ENCODE measurements at places on chromosomes 2 and 18. TPM values are rescaled to one million over a fixed set of nuclear protein-coding genes. Genes with fewer than 3 reads are reported as not detected.

- H3K27ac ChIP-seq = no peak overlapping the region
- no peaks in the 10 kb centered on the region for H3K4me1 ChIP-seq
- no peak for DNase-seq
- no peak overlapping the region for H3K4me3 ChIP-seq
Measured at GRCh38 chr2:174704061-174704460, 60.2 kb downstream of the CHRNA1 start.

DNA sequence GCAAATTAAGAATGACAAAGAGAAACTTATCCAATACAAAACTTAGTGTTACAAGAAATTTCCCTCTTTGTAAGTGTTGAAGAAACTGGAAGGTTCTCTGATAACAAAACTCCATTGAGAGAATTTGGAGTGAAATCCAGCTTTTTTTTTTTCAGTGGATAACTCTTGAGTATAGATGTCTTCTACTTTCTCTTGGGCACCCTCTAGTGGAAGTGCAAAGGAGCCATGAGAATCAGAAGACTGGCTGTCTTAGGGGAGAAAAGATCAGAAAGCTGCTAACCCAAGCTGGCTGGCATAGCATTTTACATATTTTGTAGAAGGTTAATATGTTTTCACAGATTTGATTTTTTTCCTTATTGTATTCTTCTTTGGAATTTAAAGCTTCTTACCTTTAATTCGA is 138.8 kb upstream of the SATB2 start:
- H3K36me3 ChIP-seq = no peaks in the 10 kb centered on the region
- no peak overlapping the region for H3K4me3 ChIP-seq
- no peak overlapping the region for H3K27ac ChIP-seq

DNA sequence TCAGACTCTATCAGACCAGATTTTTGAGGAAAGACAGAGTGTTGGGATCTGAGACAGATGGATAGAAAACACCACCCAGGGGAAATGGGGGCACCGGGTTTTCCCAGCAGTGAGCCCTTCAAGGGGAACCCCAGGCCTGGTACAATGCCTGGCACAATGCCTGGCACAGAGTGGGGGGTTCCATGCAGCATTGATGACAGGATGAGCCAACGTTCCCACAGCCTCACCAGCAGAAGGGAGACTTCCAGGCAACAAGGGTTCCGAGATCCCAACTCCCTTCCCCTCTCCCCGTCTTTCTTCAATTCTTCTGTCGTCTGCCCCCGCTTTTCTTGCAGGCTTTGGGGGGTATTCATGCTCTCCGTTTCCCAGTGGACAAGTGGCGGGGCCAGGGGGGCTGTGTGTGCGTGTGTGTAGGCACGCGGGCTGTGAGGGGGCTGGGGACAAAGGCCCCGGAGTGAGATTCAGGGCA is 132.1 kb upstream of the HAAO start:
- no peak for DNase-seq
- no peak overlapping the region for H3K4me3 ChIP-seq
- peaks cover 90% of the 10 kb centered on the region for H3K4me1 ChIP-seq
- H3K27me3 ChIP-seq = no peaks in the 10 kb centered on the region
- H3K27ac ChIP-seq = peak overlapping the region; percentile 96
- no peaks in the 10 kb centered on the region for H3K36me3 ChIP-seq

DNA sequence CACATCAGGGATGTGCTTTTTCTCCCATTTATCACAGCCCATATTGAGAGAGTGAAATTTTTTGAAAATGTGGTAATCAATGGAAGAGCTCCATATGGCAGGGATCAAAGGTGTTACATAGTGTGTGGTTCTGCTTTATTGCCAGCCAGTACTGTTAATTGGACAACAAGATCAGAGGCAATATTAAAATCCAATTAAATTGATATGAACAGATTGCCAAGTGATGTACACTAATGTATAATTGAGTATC is 338.9 kb downstream of the BCL11A start:
- H3K4me3 ChIP-seq = no peak overlapping the region
- H3K4me1 ChIP-seq = peaks cover 3% of the 10 kb centered on the region
- no peak overlapping the region for H3K27ac ChIP-seq
- H3K27me3 ChIP-seq = peaks cover 5% of the 10 kb centered on the region
- DNase-seq = no peak
- no peaks in the 10 kb centered on the region for H3K36me3 ChIP-seq

Gene EMILIN2
- polyA plus RNA-seq = 30.2 TPM

Gene ACADL
- 6.7 TPM for polyA plus RNA-seq

DNA sequence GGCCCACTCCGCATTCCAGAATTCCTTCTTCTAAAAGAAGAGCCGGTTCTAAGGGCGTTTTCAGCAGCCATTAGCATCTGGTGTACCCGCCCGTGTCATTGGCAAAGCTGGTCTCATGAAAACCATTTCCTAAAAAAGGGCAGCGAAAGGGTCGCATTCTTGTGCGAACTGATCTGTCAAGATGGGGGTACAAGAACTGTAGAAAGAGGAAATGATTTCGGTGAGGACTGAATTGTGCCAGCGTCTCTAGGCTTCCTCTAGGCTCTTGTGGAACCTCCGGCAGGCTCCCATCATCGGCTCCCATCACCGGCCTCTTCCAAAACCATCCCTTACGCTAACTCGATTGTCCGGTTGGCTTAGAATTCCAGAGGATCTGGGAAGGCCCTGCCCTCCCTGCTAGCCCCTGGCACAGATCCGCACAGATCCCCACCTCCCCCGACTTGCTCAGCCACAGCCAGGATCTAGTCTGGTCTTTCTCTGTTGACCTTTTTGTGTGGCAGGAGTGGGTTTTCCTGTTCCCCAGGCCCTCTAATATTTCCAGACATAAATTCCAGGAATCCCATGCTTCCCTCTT is 1.3 kb downstream of the RAB31 start:
- peaks cover 33% of the 10 kb centered on the region for H3K4me1 ChIP-seq
- peak overlapping the region; percentile 78 for H3K27ac ChIP-seq
- peak overlapping the region; percentile 72 for H3K4me3 ChIP-seq
- DNase-seq = peak; percentile 59
- peaks cover 15% of the 10 kb centered on the region for H3K27me3 ChIP-seq

DNA sequence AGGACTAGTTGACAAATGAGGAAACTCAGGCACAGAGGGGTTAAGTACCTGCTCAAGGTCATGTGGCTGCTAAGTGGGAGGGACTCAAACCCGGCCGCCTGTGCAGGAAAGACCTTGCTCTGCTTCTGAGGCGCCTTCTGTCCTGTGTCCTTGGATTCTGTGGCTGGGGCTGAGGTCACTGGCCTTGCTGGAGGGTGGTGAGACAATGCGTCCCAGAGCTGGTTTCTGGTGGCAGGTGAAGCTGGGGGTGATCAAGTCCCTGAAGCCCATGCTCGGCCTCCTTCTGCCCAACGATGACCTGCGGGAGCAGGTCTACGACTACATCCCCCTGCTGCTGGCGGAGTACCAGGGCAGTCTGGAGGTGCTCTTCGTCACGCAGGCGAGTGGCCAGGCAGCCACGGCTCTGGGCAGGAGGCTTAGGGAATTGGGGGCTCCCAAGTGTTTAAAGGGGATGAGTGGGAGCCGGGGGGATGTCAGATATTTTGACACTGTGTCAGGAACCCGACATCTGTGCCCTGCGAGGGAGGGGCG is 16.1 kb downstream of the MROH2A start:
- no peak overlapping the region for H3K4me3 ChIP-seq
- H3K27me3 ChIP-seq = no peaks in the 10 kb centered on the region
- H3K4me1 ChIP-seq = no peaks in the 10 kb centered on the region
- H3K27ac ChIP-seq = no peak overlapping the region
- DNase-seq = no peak
- no peaks in the 10 kb centered on the region for H3K36me3 ChIP-seq

Gene STPG4
- polyA plus RNA-seq = not detected

- DNase-seq = peak; percentile 97
- peak overlapping the region; percentile 76 for H3K27ac ChIP-seq
- no peaks in the 10 kb centered on the region for H3K27me3 ChIP-seq
- peaks cover 17% of the 10 kb centered on the region for H3K4me1 ChIP-seq
Measured at GRCh38 chr2:70104231-70105111, 17.2 kb downstream of the PCBP1 start.

- H3K4me3 ChIP-seq = no peak overlapping the region
- no peak for DNase-seq
- H3K36me3 ChIP-seq = peaks cover 26% of the 10 kb centered on the region
- H3K4me1 ChIP-seq = peaks cover 59% of the 10 kb centered on the region
- H3K27ac ChIP-seq = no peak overlapping the region
Measured at GRCh38 chr2:126664639-126665038, 8.7 kb downstream of the GYPC start.

Gene GBX2
- polyA plus RNA-seq = not detected

GRCh38 chr2:219570924-219571310 is 422 bp downstream of the OBSL1 start:
- DNase-seq = peak; percentile 55
- peaks cover 32% of the 10 kb centered on the region for H3K4me1 ChIP-seq

Gene PSMA8
- polyA plus RNA-seq = not detected

DNA sequence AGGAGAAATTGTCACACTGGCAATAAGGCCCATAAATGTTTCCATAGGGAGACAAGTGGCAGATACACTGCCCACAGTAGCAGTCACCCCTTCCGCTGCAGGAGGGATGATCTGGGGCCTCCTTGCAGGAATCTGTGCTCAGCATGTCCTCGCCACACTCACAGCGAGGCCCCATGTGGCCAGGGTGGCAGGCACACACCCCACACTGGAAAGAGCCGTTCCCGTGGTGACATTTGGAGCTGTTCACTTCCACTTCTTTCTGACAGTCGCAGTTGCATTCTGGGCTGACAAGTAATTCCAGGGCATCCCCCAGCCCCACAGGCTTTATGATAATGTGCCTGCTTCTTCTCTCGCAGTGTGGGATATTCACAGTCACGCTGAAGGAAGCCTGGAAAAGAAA is 62.6 kb downstream of the ITGB6 start:
- no peak overlapping the region for H3K27ac ChIP-seq
- H3K27me3 ChIP-seq = no peaks in the 10 kb centered on the region
- peaks cover 6% of the 10 kb centered on the region for H3K36me3 ChIP-seq
- H3K4me3 ChIP-seq = no peak overlapping the region
- DNase-seq = no peak

DNA sequence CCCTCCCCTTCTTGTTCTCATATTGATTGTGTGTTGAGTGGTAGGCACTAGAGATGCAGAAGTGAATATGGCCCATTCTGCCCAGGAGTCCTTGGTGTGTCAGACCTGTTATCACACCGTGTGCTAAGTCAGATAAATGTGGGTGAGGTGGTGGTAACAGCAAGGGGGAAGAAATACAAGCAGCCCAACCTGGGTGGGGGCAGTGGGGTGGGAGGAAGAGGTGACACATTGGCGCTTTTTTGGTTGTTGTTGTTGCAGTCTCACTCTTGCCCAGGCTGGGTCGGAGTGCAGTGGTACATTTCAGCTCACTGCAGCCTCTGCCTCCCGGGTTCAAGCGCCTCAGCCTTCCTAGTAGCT is 12.8 kb downstream of the B3GNT2 start:
- no peaks in the 10 kb centered on the region for H3K27me3 ChIP-seq
- no peaks in the 10 kb centered on the region for H3K4me1 ChIP-seq
- H3K4me3 ChIP-seq = no peak overlapping the region
- DNase-seq = no peak
- peaks cover 5% of the 10 kb centered on the region for H3K36me3 ChIP-seq

DNA sequence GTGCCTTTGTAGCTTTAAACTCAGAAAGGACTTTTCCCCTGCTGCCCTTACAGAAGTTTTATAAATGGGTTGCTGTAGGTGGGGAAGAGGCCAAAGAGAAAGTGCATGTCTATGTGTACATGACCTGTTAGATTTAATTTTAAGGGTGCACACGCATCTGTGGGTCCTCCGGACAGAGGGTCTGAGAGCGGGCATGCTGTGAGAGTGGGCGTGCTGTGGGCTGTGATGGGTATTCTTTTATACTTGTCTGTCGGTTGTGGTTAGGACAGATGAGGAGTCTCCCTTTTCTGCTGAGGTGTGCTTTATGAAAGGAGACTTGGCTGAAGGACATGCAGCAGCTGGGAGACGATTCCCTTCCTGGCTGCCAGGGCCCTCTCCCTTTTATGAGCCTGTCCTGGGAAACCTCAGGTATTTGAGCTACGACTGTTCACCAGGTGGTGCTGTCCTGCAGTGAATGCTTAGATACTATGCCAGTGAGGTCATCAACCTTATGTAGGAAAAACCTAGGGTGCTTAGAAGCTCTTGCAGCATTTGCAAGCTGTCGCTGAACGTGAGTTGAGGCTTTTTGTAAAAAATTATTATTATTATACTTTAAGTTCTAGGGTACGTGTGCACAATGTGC is 67.5 kb downstream of the TANC1 start:
- DNase-seq = peak; percentile 56
- H3K27ac ChIP-seq = no peak overlapping the region
- no peaks in the 10 kb centered on the region for H3K36me3 ChIP-seq
- H3K27me3 ChIP-seq = no peaks in the 10 kb centered on the region
